ENCODE measurements at places on chromosomes 2 and 18.

DNA sequence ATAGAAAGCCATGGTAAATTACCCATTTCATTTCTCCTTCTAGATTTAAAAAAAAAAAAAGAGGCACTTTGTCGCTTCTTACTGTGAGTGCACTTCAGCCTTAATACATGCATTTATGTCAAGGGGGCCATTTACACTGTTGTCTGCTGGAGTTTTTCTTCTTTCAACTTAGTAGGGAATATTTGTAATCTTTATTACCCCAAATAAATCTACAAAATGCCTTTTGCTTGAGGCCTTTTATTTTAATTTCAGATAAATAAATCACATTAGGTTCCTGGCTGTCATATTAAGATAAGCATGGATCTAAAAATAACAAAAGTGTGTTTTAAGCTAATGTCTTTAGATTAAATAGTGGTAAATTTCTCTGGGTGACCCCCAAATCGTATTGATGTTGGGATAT lies 276.0 kb downstream of the NCKAP5 start:
- H3K27ac ChIP-seq, result no peak overlapping the region
- no peaks in the 10 kb centered on the region for H3K4me1 ChIP-seq
- no peaks in the 10 kb centered on the region for H3K27me3 ChIP-seq

- no peaks in the 10 kb centered on the region for H3K36me3 ChIP-seq
- peak within 1 kb of the TSS; percentile 99 for H3K27ac ChIP-seq
- no peaks in the 10 kb centered on the region for H3K27me3 ChIP-seq
- peak within 1 kb of the TSS; percentile 90 for H3K4me3 ChIP-seq
Observed at GRCh38 chr2:119431155-119431975, at the start of gene TMEM37. Gene TMEM37, plus strand, starts transcription at chr2:119431854. Its CDS starts 50 bp downstream, at chr2:119431904.

- no peaks in the 10 kb centered on the region for H3K36me3 ChIP-seq
- no peak overlapping the region for H3K27ac ChIP-seq
- H3K4me3 ChIP-seq, result no peak overlapping the region
Observed at GRCh38 chr18:36394486-36394885, 97.0 kb downstream of the FHOD3 start.

DNA sequence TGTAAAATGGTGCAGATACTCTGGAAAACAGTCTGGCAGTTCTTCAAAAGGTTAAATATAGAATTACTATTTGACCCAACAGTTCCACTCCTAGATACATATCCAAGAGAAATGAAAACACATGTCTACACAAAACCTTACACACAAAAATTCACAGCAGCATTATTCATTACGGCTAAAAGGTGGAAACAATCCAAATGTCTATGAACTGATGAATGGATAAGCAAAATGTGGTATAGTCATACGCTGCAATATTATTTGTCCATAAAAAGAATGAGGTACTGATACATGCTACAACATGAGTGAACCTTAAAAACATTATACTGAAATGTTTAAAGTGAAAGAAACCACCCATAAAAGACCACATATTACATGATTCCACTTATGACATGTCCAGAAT lies 4.0 kb downstream of the CYP27C1 start:
- DNase-seq, result no peak
- no peak overlapping the region for H3K4me3 ChIP-seq
- no peaks in the 10 kb centered on the region for H3K27me3 ChIP-seq
- peaks cover 7% of the 10 kb centered on the region for H3K4me1 ChIP-seq
- H3K36me3 ChIP-seq, result no peaks in the 10 kb centered on the region
- no peak overlapping the region for H3K27ac ChIP-seq

- H3K27me3 ChIP-seq, result no peaks in the 10 kb centered on the region
- no peaks in the 10 kb centered on the region for H3K4me1 ChIP-seq
- H3K27ac ChIP-seq, result no peak overlapping the region
- H3K36me3 ChIP-seq, result peaks cover 8% of the 10 kb centered on the region
- DNase-seq, result no peak
Observed at GRCh38 chr2:157747280-157747679, 118.6 kb upstream of the ACVR1C start.

- H3K27me3 ChIP-seq, result no peaks in the 10 kb centered on the region
- no peaks in the 10 kb centered on the region for H3K36me3 ChIP-seq
Observed at GRCh38 chr2:145631561-145631960, 1111.6 kb upstream of the ZEB2 start.

DNA sequence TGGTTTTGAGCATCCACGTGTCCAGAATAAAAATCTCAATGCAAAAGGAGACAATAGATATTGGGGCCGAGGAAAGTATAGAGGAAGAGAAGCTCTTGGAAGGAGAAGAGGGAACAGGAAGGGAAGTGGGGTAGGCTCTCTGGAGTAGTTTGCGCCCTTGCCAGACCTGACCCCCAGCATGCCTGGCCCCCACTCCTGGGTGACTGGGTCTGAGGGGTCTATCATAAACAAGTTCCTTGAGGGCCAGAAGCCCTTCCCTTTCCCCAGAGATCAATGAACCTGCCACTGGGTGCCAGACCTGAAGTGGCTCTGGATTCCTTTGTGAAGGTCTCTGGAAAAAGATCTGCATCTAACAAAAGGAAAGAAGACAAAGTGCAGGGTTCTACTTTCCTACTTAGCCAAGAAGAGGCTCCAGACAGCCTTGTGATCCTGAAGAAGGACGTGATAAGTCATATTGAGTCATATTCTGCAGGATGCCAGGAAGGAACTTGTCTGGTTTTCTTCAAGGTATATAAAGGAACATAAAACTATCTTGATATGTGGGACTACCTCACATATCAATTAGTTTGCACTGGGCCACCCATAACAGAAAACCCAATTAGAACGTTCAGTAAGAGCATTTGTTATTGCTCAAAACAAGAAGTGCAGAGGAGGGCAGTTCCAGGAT lies 18.7 kb upstream of the ATOH8 start:
- peaks cover 2% of the 10 kb centered on the region for H3K4me1 ChIP-seq
- no peak for DNase-seq
- H3K36me3 ChIP-seq, result no peaks in the 10 kb centered on the region
- no peak overlapping the region for H3K4me3 ChIP-seq
- no peak overlapping the region for H3K27ac ChIP-seq
- H3K27me3 ChIP-seq, result no peaks in the 10 kb centered on the region

DNA sequence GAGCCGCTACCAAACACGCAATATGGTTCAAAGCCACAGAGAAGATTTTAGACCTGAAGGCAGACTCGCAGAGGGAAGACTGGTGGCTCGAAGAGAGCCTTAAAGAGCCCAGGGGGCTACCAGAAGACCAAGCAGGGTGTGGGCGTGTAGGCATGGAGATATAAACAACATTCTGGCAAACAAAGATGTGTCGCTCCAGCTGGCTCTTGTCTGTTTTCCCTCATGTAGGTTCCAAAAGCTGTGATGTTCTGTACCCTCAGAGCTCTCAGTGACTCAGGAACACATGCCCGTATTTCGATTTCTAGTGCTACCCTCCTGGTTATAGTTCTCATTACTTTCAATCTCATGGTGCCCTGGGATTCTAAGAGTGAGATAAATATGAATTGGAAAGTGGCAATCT lies 44.5 kb downstream of the DOCK10 start:
- no peak overlapping the region for H3K4me3 ChIP-seq
- no peak overlapping the region for H3K27ac ChIP-seq
- DNase-seq, result peak; percentile 55
- no peaks in the 10 kb centered on the region for H3K27me3 ChIP-seq
- H3K36me3 ChIP-seq, result no peaks in the 10 kb centered on the region
